ENCODE measurements at places on chromosomes 7 and 10. TPM values are rescaled to one million over a fixed set of nuclear protein-coding genes. Genes with fewer than 3 reads are reported as not detected.

GRCh38 chr7:149809215-149809614 is 29.0 kb upstream of the ZNF862 start:
- H3K4me1 ChIP-seq: no peaks in the 10 kb centered on the region
- peaks cover 19% of the 10 kb centered on the region for H3K27me3 ChIP-seq
- no peak overlapping the region for H3K27ac ChIP-seq
- no peak overlapping the region for H3K4me3 ChIP-seq

- H3K4me1 ChIP-seq: no peaks in the 10 kb centered on the region
- no peak overlapping the region for H3K27ac ChIP-seq
- peaks cover 29% of the 10 kb centered on the region for H3K27me3 ChIP-seq
- H3K36me3 ChIP-seq: no peaks in the 10 kb centered on the region
These were observed 187.1 kb downstream of the ADARB2 start for GRCh38 chr10:1550291-1550595.

CUZD1 gene
- total RNA-seq: not detected

SORCS1 gene
- 1.1 TPM for total RNA-seq
